NCI-H1417 treated with DMSO at 0.1 percent for 48 hours (cell line): ENCODE measurements at places on chromosomes 16 and 17.

- DNase-seq: no peak
Measured at GRCh38 chr17:16909472-16910246, 62.3 kb downstream of the TNFRSF13B start.

GRCh38 chr16:25038239-25038954 lies 23.2 kb upstream of the ARHGAP17 start:
- DNase-seq: no peak

DNA sequence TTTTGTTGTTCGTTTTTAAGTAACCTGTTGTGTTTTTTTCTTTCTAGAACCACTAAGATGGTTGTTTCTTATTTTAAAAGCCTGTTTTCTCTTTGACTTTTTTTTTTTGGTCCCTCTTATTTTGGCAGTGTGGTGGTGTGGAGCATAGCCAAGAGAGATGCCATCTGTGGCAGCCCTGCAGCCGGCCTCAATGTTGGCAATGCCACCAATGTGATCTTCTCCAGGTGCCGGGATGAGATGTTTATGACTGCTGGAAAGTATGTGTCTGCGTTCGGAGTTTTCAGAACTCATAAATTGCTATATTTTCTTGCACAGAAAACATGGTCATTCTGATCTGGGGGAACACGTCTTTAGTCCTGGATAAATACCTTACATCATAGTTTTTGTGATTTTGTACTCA lies 17.6 kb downstream of the CFAP52 start:
- no peak for DNase-seq

DNA sequence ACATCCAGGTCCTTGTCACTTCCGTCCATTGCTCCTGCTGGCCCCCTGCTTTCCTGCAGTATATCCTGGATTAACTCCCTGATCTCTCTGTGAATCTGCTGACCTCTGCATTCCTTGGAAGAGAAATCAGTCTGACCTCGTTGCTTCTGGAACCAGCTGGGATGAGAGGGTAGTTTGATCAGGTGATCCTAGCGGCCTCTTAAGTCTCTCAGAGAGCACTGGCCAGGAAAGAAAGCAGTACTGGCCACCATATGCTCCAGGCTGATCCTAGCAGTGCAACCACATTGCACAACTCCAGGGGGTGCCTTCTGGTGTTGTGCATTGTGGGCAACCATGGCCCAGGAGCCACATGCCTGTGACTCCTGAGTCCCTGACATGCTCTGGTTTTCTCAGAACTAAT lies 79.2 kb downstream of the ARHGAP23 start:
- no peak for DNase-seq

- no peak for DNase-seq
Measured at GRCh38 chr17:13931800-13932460, 137.4 kb upstream of the COX10 start.

- no peak for DNase-seq
Measured at GRCh38 chr17:33551911-33552310, 258.8 kb upstream of the ASIC2 start.

DNA sequence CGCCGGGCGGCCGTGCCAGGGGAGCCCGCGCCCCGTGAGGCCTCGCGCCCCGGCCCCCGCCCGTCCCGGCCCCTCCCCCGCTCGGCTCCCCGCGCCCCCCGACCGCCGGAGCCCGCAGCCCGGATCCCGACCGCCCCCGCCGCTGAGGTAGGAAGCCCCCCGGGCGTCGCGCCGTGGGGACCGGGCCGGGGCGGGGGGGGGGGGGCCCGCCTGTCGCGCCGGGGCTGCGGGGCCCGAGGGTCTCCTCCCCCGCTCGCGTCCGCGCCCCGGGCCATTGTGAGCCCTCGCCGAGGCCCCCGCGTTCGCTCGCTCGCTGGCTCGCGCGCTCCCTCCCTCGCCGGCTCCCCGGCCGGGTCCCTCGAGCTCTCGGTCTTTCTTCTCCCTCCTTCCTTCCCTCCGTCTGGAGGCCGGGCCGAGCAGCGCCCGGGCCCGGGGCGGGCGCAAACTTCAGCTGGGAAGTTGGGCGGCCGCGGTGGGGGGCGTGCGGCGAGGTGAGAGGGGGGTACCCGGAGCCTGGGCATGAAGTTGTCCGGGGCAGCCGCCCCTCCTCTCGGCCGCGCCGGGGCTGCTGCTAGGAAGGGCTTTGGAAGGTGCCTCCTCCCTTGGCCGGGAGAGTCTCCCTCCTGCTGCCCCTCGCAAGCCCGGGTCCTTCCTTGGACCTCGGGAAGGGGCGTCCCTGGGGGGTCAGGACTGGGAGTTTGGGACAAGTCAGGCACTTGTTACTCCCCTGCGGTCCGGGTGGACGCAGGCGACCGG lies 419 bp downstream of the GLIS2 start:
- DNase-seq: no peak

DNA sequence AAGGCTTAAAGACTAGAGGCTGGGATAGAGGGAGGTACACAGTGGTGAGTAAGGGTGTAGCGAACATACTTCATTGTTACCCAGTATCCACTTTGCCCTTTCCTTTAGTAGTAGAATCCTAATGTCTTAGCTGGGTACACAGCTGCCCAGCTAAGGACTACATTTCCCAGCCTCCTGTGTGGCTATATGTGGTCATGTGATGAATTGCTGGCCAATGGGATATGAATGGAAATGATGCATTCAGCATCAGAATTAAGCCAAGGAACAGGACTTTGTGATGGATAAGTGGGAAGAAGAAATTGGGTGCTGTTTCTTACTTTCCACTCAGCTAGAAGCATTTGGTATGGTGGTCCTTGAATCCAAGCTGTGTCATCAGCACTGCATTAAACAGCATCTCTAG lies 55.9 kb downstream of the FOXL1 start:
- no peak for DNase-seq

- no peak for DNase-seq
Measured at GRCh38 chr16:61780161-61780560, 256.1 kb downstream of the CDH8 start.

DNA sequence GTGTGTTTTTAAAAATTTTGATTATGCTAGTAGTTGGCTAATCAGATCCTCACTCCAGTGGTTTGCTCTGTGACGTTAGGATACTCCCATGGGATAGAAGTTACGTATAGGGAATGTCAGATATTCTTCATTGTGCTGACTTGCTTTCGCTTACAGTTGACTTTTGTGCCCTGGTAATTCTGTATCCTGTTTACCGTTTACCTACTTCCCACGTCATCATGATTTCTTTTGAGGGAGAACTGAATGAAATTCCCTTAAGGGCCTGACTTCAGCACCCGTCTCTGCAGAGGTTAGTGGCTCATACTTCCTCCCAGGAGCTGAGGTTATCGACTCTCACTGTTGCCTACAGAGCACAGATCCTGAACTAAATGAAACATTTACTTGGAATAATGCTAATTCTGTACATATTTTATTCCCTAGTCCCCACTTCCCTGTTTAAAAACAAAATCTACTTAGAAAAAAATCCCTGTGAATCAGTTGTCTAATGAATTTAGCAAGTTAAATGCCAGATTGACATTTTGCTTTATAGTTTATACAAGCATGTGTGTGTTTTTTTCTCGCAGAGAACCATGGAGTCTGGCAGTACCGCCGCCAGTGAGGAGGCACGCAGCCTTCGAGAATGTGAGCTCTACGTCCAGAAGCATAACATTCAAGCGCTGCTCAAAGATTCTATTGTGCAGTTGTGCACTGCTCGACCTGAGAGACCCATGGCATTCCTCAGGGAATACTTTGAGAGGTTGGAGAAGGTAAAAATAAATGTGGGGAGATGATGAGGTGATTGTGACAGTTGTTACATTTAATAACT lies 2.8 kb downstream of the PRKAR1A start:
- DNase-seq: no peak

DNA sequence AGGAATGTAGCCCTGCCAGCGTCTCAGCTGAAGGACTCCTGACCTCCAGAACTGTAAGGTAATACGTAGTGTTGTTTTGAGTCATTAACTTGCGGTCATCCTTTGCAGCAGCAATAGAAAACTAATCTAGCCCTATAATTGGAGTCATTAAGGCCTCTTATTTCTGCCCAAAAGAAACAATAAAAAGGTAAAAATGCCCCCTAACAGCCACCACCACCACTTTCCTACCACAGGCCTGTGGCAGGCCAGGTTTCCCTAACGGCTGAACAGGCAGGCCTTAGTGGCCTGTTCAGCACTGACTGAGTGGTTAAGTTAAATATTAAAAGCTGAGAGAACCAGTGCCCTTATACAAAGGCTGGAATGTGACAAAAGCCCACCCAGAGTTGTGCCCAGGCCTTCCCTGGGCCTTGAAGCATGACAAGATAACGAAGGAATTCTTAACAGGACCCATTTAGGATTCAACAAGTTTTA lies 286.5 kb upstream of the ERCC4 start:
- DNase-seq: no peak
